Naive thymus-derived CD4-positive, alpha-beta T cell (primary cell): ENCODE measurements at places on chromosomes 16 and 17. TPM values are rescaled to one million over a fixed set of nuclear protein-coding genes. Genes with fewer than 3 reads are reported as not detected.

PYDC1 gene
- not detected for polyA plus RNA-seq

MED9 gene
- polyA plus RNA-seq: 16.8 TPM

GRCh38 chr17:19911033-19911432 is 43.3 kb upstream of the ULK2 start:
- no peak overlapping the region for H3K4me3 ChIP-seq
- no peak overlapping the region for H3K27ac ChIP-seq
- H3K36me3 ChIP-seq: peaks cover 60% of the 10 kb centered on the region
- DNase-seq: no peak
- H3K27me3 ChIP-seq: no peaks in the 10 kb centered on the region

STH gene
- not detected for polyA plus RNA-seq

SYCE1L gene
- polyA plus RNA-seq: 1.9 TPM

STAC2 gene
- polyA plus RNA-seq: not detected
